NCI-H1048 (cell line): ENCODE measurements at places on chromosomes 3 and 15.

GRCh38 chr15:100306098-100306497 lies 35.7 kb downstream of the ADAMTS17 start:
- DNase-seq: no peak

GRCh38 chr15:67042551-67043142 lies 22.8 kb upstream of the SMAD3 start:
- no peak for DNase-seq

DNA sequence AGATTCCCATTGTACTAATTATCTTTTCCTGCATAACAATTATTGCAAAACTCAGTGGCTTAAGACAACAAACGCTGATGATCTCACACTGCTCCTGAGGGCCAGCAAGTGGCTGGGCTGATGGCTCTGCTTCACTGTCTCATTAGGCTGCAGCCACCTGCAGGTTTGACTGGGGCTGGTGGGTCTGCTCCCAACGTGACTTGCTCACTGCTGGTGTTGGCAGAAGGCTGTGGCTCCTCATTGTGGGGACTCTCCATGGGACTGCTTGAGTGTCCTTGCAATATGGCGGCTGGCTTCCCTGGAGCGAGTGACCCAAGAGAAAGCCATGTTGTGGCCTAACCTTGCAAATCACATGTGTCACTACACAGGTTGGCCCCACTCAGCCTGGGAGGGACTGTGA lies 71.1 kb downstream of the PLXNA1 start:
- DNase-seq: no peak

GRCh38 chr15:70569714-70570231 lies 193.6 kb downstream of the UACA start:
- no peak for DNase-seq

GRCh38 chr3:114760679-114761078 lies 386.4 kb downstream of the ZBTB20 start:
- no peak for DNase-seq

GRCh38 chr3:41418961-41419691 lies 219.8 kb downstream of the CTNNB1 start:
- no peak for DNase-seq

DNA sequence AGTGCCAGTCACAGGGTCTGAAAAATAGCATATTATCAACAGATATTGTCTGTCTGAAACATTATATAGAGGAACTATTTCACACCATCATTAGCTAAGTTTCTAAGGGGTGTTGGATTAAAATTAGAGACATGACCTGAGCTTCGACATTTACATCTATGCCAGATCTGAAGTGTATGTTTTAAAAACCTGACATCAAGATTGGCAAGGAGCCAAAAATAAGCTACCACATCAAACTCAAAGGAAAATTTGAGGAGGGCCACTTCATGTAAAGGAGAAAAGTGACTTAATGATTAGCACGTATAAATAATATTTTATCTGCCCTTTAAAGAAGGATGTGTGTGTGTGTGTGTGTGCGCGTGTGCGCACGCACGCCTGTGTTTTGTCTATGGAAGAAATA lies 752.0 kb upstream of the GRM7 start:
- no peak for DNase-seq

GRCh38 chr3:64072126-64072525 lies 48.8 kb upstream of the PSMD6 start:
- no peak for DNase-seq

DNA sequence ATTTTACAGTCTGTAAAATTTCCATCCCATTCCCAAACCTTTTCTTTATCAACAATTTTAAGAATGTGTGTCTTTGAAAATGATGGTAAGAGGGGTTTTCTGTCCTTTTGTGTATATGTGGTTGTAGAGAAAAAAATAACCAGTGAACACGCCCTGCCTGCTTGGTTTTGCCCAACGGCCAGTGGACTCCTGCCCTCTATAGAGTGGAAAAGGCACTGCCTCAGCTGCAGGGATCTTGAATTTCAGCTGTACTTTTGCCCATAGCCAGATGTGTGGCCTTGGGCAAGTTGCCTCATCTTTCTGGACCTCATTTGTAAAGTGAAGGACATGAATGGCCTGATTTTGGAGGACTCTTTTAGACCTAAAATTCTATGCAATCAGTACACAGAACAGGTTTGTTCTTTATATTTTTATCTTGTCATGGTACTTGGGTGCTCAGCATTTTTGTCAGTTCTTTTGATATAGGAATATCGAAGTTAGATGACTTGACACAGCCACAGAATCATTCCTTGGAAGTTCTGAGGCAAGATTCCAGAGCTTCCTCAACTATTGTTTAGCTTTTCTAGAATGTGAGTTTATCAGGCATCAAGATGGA lies 81.0 kb downstream of the CLDN11 start:
- DNase-seq: no peak

DNA sequence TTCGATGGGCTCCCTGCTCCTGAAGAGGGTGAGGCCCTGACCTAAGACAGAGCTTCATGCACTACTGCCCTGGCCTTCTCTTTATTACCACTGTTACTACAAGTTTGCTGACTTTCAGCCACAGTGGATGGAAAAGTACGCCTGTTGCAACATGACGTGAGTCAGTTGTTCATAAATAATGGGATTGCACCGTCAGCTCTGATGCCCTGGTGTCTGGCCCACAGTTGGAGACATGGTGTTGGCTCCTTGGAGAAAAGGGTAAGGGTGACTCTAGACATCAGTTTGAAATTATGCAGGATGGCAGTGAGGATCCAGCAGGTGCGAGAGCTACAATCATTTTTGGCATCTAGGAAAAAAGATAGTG lies 5.5 kb downstream of the PAQR5 start:
- no peak for DNase-seq

DNA sequence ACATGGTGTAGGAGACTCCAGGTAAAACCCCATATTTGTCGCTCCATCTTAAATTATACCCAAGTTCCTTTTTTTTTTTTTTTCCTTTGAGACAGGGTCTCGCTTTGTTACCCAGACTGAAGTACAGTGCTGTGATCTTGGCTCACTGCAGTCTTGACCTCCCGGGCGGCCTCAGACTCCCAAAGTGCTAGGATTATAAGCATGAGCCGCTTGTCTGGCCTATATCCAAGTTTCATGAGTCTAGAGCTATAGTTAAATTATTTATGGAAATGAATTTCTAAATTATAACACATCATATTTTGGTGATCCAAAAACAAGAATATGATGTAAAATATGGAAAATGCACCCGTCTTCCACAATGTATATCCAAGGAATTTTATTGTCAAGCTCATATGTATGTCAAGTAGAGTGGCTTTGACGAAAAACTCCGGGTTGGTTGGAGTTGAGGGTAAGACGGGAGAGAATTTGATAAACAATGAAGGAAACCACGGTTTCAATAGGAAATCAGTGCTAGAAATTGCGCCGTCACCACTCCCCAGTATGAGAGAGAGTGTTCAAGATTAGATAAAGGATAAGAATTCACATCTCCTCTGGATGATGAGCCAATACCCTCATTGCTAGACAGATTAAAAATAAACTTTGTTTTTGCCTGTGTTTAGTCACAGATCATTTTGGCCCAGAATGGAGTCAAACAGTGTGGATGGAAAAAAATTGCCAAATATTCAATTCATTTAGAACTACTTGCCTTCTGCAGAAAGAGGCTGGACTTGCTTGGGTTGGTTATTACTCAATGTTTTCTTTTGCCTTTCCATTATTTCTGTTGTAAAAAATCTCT lies 209.2 kb upstream of the NR2F2 start:
- DNase-seq: no peak

DNA sequence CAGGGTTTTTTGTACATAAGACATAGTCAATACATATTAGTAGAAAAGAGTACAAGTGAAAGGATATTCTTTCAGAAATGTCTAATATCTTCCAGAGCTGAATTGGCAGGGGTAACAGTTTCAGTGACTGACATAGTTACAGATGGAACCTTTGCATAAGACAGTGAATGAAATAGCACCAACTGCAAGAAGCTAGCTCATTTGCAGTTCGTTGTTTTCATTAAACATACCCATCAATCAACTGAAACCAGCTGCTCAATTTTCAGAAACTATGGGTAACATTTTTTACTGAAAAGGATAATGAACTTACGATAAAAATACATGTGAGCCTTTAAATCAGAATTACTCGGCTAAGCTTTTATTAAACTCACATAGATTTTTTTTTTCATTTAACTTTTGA lies 93.9 kb upstream of the EPHA3 start:
- DNase-seq: no peak
